Hematopoietic multipotent progenitor cell treated with erythropoietin and hydrocortisone succinate and interleukin-3 and kit ligand, for 4 days (in vitro differentiated cells): ENCODE measurements at places on chromosomes 11 and 22.
A peak's percentile ranks its signal among the peaks of the same experiment; 100 is the strongest.

GRCh38 chr22:47734511-47734910, 972.1 kb downstream of the TBC1D22A start:
- DNase-seq = no peak

DNA sequence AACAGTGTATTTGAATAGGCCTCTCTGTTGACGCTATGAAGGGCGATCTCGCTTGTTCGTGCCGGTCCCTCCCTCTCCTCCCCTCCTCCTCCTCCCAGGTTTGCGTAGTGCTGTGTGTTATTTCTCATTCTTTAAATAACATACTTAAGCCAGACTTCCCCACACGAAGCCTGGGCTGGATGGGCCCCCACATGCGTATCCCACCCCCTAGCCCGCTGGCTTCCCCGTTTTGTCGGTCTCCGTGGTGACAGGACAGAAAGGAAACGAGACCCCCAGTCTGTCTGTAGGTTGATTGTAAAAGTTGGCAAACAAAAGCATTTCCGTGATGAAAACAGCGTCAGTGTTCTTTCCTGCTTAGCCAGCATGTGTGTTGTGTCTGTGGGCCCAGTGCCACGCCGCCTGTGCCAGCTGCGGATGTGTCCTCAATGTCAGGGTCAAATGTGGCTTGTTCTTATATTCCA, 27.3 kb downstream of the FAM118A start:
- DNase-seq = peak; percentile 74

DNA sequence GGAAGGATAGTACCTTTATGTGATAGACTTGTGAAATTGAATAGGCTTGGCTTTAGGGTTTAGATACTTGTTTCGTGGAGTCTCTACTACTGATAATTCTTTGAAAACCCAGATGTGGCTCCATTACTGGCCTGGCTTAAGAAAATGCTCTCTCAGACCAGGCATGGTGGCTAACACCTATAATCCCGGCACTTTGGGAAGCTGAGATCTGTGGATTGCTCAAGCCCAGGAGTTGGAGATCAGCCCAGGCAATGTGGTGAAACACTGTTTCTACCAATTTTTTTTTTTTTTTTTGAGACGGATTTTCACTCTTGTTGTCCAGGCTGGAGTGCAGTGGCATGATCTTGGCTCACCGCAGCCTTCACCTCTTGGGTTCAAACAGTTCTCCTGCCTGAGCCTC, 40.9 kb downstream of the ATG13 start:
- no peak for DNase-seq

DNA sequence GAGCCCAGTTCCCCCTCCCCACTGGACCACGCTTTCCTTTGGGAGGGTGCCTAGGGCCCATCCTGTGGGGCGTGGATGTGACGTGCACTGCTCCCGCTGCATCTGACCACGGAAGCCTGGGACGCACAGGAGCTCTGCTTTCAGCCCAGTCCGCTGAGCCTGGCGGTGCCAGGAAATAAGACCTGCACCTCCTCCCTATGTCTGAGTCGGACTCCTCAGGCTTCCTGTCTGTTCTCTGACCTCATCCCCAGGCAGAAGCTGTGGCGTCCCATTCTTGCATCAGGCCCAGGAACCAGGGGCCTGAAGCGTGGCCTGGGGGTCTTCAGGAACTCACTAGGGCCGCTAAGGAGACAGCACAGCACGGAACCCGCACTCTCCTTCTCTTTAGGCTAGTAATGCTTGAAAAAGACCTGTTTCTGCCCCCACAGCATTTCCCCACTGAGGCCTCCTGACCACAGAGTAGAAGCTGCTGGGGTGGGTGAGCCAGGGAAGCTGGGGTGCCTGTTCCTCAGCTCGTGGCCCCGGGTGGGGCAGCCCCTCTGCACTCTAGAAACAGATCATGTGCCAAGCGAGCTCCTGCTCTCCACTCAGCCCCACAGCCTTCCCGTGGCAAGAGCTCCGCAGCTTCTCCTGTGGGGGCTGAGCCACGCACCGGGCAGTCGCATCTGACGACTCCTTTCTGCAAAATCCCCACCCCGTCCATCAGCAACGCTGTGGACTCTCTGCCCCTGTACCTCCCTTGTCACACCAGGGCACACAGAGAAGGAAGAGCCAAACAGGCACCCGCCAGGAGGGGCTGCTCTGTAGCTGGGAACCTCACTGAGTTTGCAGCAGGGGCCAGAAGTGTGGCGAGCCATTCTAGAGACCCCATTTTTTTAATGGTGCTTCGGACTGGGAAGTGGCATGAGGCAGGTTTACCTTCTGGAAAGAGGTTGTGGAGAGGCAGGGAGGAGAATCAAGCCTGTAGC, 22.6 kb downstream of the MOV10L1 start:
- peak; percentile 80 for DNase-seq

GRCh38 chr11:60367009-60367408, 11.3 kb upstream of the MS4A7 start:
- DNase-seq = no peak

DNA sequence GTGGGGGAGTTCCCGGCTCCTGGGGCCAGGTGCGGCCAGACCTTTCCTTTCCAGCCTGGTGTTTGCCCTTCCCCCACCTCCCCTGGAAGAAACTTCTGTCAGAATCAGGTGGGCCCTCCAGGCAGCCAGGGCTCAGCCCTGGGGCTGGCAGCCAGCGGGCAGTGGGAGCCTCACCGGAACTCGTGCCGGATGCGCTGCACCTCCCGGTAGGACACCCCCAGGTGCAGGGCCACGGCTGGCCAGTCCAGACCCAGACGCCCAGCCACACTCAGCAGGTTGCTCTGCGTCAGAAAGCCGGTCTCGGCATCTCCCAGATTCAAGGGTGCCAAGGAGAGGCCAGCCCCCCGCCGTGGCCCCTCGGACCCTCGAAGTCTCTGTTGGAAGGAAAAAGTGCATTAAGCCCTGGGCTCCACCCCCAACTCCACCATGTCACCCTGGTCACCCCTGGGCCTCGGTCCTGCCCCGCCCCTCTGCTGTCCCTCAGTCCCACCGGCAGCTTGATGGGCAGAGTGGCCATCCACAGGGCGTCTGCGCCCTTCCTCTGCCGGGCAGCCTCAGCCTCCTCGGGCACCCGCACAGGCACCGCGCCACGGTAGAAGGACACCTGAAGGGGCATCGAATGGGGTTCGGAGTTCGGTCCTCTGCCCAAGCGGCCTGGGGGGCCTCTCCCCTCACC, 1.7 kb upstream of the SLC25A22 start:
- DNase-seq = no peak

- no peak for DNase-seq
Measured at GRCh38 chr22:43500792-43501785, 89.3 kb downstream of the MPPED1 start.

- DNase-seq = no peak
Measured at GRCh38 chr11:133041928-133042882, 490.1 kb downstream of the OPCML start.
